ENCODE measurements at places on chromosomes 1 and 21. TPM values are rescaled to one million over a fixed set of nuclear protein-coding genes. Genes with fewer than 3 reads are reported as not detected.

- no peaks in the 10 kb centered on the region for H3K27me3 ChIP-seq
- H3K4me1 ChIP-seq: no peaks in the 10 kb centered on the region
- no peak overlapping the region for H3K27ac ChIP-seq
Observed at GRCh38 chr1:53583868-53584776, 124.9 kb downstream of the DMRTB1 start.

GAS5 gene
- 2,222 TPM for total RNA-seq

ERRFI1 gene
- 67.6 TPM for total RNA-seq

- H3K36me3 ChIP-seq: no peaks in the 10 kb centered on the region
- no peaks in the 10 kb centered on the region for H3K4me1 ChIP-seq
- H3K27me3 ChIP-seq: no peaks in the 10 kb centered on the region
- H3K27ac ChIP-seq: no peak overlapping the region
- no peak overlapping the region for H3K4me3 ChIP-seq
- DNase-seq: no peak
Observed at GRCh38 chr1:30471307-30471706, 252.1 kb downstream of the MATN1 start.

TMCC2 gene
- total RNA-seq: 2.4 TPM

RHCE gene
- total RNA-seq: not detected

B4GALT2 gene
- 28.8 TPM for total RNA-seq

GRCh38 chr21:45826676-45827301, 154.8 kb upstream of the COL6A1 start:
- H3K4me3 ChIP-seq: no peak overlapping the region
- H3K27me3 ChIP-seq: no peaks in the 10 kb centered on the region
- no peaks in the 10 kb centered on the region for H3K4me1 ChIP-seq
- no peaks in the 10 kb centered on the region for H3K36me3 ChIP-seq

GRCh38 chr1:228513236-228513900, 26.2 kb downstream of the RNF187 start:
- no peak overlapping the region for H3K27ac ChIP-seq
- no peaks in the 10 kb centered on the region for H3K36me3 ChIP-seq
- H3K4me1 ChIP-seq: no peaks in the 10 kb centered on the region
- H3K4me3 ChIP-seq: no peak overlapping the region
- no peaks in the 10 kb centered on the region for H3K27me3 ChIP-seq
- DNase-seq: no peak

GRCh38 chr1:51070640-51071039, 31.4 kb upstream of the C1orf185 start:
- H3K27ac ChIP-seq: no peak overlapping the region
- no peak for DNase-seq
- no peaks in the 10 kb centered on the region for H3K4me1 ChIP-seq
- no peak overlapping the region for H3K4me3 ChIP-seq

DNA sequence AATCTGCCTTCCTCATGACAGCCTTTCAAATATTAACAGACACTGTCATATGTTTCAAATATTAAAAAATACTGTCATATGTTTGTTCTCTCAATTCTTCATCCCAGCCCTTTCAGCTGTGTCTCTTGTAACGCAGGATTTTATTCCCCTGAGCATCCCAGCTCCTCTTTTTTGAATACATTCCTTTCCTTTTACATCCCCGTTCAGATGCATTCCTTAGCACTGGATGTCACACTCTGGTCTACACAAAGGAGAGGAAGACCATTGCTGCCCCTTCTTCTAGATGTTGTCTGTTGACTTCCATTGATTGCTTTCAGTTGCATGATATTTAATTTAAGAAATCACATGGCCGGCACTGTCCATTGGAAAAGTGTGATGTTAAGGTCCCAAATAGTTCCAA, 117.4 kb upstream of the PAXBP1 start:
- H3K36me3 ChIP-seq: no peaks in the 10 kb centered on the region
- no peaks in the 10 kb centered on the region for H3K4me1 ChIP-seq
- no peak overlapping the region for H3K27ac ChIP-seq
- no peak overlapping the region for H3K4me3 ChIP-seq
- H3K27me3 ChIP-seq: no peaks in the 10 kb centered on the region

CFHR3 gene
- total RNA-seq: not detected

FHAD1 gene
- total RNA-seq: 4.1 TPM

DNA sequence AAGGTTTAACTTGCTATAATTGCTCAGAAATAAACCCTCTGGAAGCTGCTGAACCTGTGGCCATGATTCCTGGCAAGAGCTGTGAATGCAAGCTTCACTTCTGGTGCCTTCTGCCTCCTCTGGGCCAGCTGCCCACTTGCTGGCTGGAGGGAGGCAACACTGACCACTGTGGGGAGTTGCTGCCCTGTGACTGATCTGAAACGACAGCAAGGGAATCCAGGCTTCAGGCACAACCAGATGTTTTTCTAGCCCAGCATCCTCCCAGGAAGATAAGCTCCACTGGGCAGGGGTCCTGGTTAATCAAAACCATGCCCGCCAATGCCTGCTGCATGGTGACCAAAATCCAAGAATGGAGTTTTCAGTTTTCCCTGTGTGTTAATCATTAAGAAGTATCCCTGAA, 180.0 kb upstream of the HMGB4 start:
- no peaks in the 10 kb centered on the region for H3K27me3 ChIP-seq
- H3K4me3 ChIP-seq: no peak overlapping the region
- no peak overlapping the region for H3K27ac ChIP-seq
- no peaks in the 10 kb centered on the region for H3K36me3 ChIP-seq
- no peaks in the 10 kb centered on the region for H3K4me1 ChIP-seq

PITHD1 gene
- total RNA-seq: 27.4 TPM

MYBPH gene
- total RNA-seq: not detected

RPE65 gene
- not detected for total RNA-seq

- H3K27ac ChIP-seq: peak overlapping the region; percentile 94
- H3K4me1 ChIP-seq: no peaks in the 10 kb centered on the region
- H3K27me3 ChIP-seq: no peaks in the 10 kb centered on the region
Observed at GRCh38 chr1:180154003-180154324, 705 bp upstream of the QSOX1 start.

HPDL gene
- total RNA-seq: not detected

- H3K27me3 ChIP-seq: no peaks in the 10 kb centered on the region
- H3K4me1 ChIP-seq: no peaks in the 10 kb centered on the region
- H3K36me3 ChIP-seq: no peaks in the 10 kb centered on the region
- peak overlapping the region; percentile 76 for H3K27ac ChIP-seq
Observed at GRCh38 chr1:206067486-206068227, 14.7 kb downstream of the RHEX start.

GRCh38 chr1:154716011-154716410, 108.0 kb upstream of the ADAR start:
- no peak for DNase-seq
- no peaks in the 10 kb centered on the region for H3K4me1 ChIP-seq
- H3K36me3 ChIP-seq: no peaks in the 10 kb centered on the region
- peak overlapping the region; percentile 76 for H3K27ac ChIP-seq
- no peak overlapping the region for H3K4me3 ChIP-seq

APOBEC4 gene
- total RNA-seq: 0.40 TPM

DNA sequence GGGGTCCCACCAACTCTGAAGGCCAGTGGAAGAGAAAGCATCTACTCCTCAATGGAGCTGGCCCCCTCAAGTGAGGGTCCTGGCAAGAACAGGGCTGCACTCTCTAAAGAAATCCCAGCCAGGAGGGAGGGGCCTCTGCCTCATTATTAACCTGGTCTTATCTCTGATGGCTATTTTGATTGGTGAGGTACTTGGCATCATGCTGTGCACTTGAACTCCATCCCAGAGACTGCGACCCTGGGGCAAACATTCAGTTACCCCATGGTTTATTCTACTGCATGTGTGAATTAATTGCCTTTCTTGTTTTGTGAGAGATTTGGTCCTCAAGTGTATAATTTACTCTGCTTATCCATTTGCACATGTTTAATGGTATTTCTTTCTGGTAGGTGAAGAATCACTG, 55.0 kb upstream of the ETV3 start:
- DNase-seq: no peak
- H3K36me3 ChIP-seq: no peaks in the 10 kb centered on the region
- no peak overlapping the region for H3K27ac ChIP-seq
- H3K27me3 ChIP-seq: peaks cover 8% of the 10 kb centered on the region
- H3K4me1 ChIP-seq: no peaks in the 10 kb centered on the region

PADI2 gene
- 0.77 TPM for total RNA-seq

NUP210L gene
- total RNA-seq: 0.21 TPM

GRCh38 chr1:44135886-44136285, 5.5 kb downstream of the KLF18 start:
- H3K36me3 ChIP-seq: no peaks in the 10 kb centered on the region
- DNase-seq: no peak
- no peak overlapping the region for H3K4me3 ChIP-seq
- no peaks in the 10 kb centered on the region for H3K4me1 ChIP-seq
- no peak overlapping the region for H3K27ac ChIP-seq

GRCh38 chr1:156664767-156665411, 12.3 kb downstream of the NES start:
- H3K4me3 ChIP-seq: no peak overlapping the region
- H3K4me1 ChIP-seq: peaks cover 44% of the 10 kb centered on the region
- no peaks in the 10 kb centered on the region for H3K36me3 ChIP-seq
- no peaks in the 10 kb centered on the region for H3K27me3 ChIP-seq

GRCh38 chr1:48127735-48128685, 94.5 kb upstream of the SLC5A9 start:
- no peak overlapping the region for H3K4me3 ChIP-seq
- H3K27ac ChIP-seq: no peak overlapping the region
- DNase-seq: no peak
- no peaks in the 10 kb centered on the region for H3K36me3 ChIP-seq
- no peaks in the 10 kb centered on the region for H3K27me3 ChIP-seq

DNA sequence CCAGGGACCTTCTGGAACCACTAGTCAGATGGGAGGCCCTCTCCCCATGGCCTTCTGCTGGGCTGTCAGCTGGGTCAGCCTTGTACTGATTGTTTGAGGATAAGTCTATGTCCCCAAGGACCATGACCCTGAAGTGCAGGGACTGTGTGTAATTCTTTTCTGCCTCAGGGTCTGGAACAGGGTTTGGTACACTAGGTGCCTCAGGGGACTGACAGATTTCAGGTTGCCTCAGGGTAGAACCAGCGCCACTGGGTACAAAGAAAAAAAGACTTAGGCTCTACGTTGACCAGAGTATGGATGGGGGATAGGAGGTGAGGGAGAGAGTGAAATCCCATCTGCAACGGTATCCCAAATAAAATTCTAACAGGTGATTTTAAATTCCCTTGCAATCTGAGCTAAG, 3.0 kb downstream of the KDF1 start:
- no peak overlapping the region for H3K27ac ChIP-seq
- peaks cover 34% of the 10 kb centered on the region for H3K27me3 ChIP-seq
- DNase-seq: no peak
- no peaks in the 10 kb centered on the region for H3K4me1 ChIP-seq
- no peak overlapping the region for H3K4me3 ChIP-seq
- H3K36me3 ChIP-seq: no peaks in the 10 kb centered on the region

- H3K27ac ChIP-seq: no peak overlapping the region
- H3K4me3 ChIP-seq: no peak overlapping the region
- H3K36me3 ChIP-seq: no peaks in the 10 kb centered on the region
- no peak for DNase-seq
- no peaks in the 10 kb centered on the region for H3K27me3 ChIP-seq
Observed at GRCh38 chr1:226085675-226086285, 23.3 kb downstream of the H3-3A start.

GRCh38 chr1:182650678-182651338, 33.6 kb downstream of the RGS8 start:
- no peak overlapping the region for H3K4me3 ChIP-seq
- no peak for DNase-seq
- H3K36me3 ChIP-seq: no peaks in the 10 kb centered on the region
- no peaks in the 10 kb centered on the region for H3K4me1 ChIP-seq
- no peaks in the 10 kb centered on the region for H3K27me3 ChIP-seq

GRCh38 chr1:245983294-245983967, 523.6 kb downstream of the SMYD3 start:
- no peak overlapping the region for H3K27ac ChIP-seq
- H3K4me3 ChIP-seq: no peak overlapping the region
- H3K4me1 ChIP-seq: no peaks in the 10 kb centered on the region
- DNase-seq: no peak
- H3K27me3 ChIP-seq: no peaks in the 10 kb centered on the region

WNT3A gene
- total RNA-seq: not detected
